ENCODE measurements at places on chromosomes 2 and 18. TPM values are rescaled to one million over a fixed set of nuclear protein-coding genes. Genes with fewer than 3 reads are reported as not detected.

The CYP26B1 gene
- 0.05 TPM for polyA plus RNA-seq

The FARSB gene
- polyA plus RNA-seq, result 19.2 TPM

The MSH6 gene
- 18.1 TPM for polyA plus RNA-seq

The VPS4B gene
- polyA plus RNA-seq, result 12.8 TPM

The LOXHD1 gene
- not detected for polyA plus RNA-seq

The ANKRD53 gene
- polyA plus RNA-seq, result 0.12 TPM

The POMC gene
- polyA plus RNA-seq, result not detected

The GREB1L gene
- polyA plus RNA-seq, result 0.17 TPM

The ACYP2 gene
- 10.9 TPM for polyA plus RNA-seq

All from HepG2 (cell line).